ENCODE measurements at places on chromosomes 12 and 14.

GRCh38 chr12:121494093-121494787, 86.6 kb downstream of the KDM2B start:
- DNase-seq = peak; percentile 21

DNA sequence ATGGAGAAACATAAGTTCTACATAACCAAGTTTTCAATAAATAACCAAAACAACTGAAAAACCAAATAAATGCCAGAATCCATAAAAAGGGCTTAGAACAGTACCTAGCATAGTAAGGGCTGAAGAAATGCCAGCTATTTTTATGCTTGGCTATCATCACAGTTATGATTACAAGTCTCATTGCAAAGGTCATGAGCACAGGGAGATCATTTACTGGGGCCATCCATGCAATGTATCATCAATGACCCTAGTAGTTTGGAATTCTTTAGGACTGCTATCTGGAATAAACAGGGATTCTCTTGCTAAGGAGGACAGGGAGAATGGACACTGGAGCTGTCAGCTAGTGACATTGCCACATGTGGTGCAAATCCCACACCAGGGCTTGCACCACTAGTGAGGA, 92.5 kb upstream of the NAP1L1 start:
- no peak for DNase-seq

DNA sequence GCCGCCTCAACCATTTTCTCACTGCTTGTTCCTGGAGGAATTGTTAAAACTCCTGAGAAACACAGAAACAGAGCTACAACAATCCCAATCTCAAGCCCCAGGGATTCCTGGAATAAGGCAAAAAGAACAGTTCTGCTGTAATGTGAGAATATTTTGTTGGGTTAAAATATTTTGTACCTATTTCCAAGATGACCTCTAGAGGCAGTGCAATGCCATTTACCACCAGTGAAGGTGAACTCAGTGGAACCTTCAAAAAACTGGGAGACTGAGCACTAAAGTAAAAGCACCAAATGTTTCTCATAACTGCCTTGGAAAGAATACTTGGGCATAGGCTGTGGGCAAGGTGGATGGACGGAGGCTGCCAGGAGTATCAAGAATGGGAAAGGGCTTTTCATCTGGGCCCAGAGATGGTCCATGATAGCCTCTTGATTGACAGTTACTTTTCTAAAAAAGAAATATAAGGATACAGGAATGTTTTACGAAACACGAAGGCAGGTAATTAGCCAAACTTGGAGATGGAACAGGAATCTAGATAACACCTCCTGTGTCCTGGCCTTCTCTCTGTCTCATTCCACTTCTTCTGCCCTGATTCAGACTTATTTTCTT, 334.0 kb upstream of the FLRT2 start:
- DNase-seq = no peak

- DNase-seq = no peak
These were observed 5.3 kb upstream of the TSPAN8 start for GRCh38 chr12:71162832-71163763.

- DNase-seq = no peak
These were observed 59.0 kb upstream of the ARID2 start for GRCh38 chr12:45670346-45671065.

- no peak for DNase-seq
These were observed 212.5 kb upstream of the DDHD1 start for GRCh38 chr14:53365486-53366130.

DNA sequence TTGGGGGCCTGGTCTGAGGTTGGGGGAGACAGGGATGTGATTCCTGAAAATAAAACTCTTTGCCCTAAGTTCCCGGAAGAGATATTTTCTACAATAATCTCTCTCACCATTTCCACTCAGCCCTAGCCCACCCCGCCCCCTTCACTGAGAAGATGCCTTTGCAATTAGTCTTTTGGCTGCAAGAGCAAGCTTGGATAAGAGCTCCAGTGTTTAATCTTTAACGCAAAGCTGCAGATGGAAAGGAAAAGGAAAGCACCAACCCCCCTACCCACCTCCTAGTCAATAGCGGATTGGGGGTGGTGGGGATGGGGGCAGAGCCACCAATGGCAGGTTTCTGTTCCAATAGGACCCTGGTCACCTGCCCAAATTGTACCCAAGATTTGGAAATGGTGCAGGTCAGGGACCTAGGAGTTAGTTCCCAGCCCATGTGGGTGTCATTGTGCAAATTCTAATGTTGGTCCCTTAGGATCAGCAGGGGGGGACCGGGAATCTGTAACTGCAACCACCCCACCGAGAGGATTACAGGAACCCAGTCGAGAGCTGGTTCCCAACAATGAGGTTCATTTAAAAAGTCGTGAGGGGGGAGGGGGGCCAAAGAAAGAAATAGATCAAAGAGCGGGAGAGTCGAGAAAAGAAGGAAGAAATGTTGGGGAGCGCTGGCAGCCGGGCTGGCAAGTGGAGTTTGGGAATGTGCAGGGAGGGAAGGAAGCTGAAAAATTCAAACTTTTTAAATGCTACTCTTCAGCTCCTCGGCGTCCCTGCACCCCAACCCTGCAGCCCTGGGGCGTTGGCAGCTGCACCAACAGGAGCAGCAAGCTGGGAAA, 1.6 kb downstream of the ZFP36L1 start:
- DNase-seq = no peak

GRCh38 chr12:76813972-76814371, 50.1 kb downstream of the ZDHHC17 start:
- no peak for DNase-seq

- DNase-seq = no peak
These were observed 192.5 kb downstream of the KCNA5 start for GRCh38 chr12:5236022-5236640.

- no peak for DNase-seq
These were observed 219.0 kb upstream of the RTL1 start for GRCh38 chr14:101122237-101123141.

DNA sequence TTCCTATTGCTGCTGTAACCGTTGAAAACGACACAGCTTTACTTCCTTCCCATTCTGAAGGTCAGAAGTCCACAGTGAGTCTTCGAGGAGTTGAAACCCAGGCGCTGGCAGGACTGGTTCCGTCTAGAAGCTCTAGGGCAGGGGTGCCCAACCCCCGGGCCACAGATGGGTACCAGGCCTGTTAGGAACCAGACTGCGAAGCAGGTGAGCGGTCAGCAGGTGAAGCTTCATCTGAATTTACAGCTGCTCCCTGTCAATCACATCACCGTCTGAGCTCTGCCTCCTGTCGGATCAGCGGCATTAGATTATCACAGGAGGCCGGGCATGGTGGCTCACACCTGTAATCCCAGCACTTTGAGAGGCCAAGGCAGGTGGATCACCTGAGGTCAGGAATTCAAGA, 12.6 kb upstream of the SFSWAP start:
- no peak for DNase-seq

DNA sequence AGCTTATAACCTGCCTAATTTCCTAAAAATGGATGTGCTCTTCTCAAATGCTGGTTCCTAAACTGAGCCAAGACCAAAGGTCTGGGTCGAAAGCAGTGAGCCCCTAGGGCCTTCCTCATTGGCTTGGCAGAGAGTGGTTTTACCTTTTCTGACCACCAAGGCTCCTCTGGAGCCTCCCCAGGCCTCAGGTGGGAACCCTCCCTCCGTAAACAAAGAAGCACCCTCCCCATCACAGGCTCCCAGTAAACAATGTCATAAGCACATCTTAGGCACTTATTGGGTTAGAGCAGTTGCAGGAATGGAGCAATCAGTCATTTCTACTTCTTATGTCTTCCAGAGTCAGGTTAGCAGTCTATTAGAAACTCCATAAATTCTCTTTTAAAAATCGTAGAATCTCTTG, 6.0 kb downstream of the CHPT1 start:
- DNase-seq = no peak

- no peak for DNase-seq
These were observed 200.4 kb upstream of the SYT10 start for GRCh38 chr12:33639975-33640374.

GRCh38 chr12:114294303-114294685, 111.7 kb downstream of the TBX5 start:
- no peak for DNase-seq

DNA sequence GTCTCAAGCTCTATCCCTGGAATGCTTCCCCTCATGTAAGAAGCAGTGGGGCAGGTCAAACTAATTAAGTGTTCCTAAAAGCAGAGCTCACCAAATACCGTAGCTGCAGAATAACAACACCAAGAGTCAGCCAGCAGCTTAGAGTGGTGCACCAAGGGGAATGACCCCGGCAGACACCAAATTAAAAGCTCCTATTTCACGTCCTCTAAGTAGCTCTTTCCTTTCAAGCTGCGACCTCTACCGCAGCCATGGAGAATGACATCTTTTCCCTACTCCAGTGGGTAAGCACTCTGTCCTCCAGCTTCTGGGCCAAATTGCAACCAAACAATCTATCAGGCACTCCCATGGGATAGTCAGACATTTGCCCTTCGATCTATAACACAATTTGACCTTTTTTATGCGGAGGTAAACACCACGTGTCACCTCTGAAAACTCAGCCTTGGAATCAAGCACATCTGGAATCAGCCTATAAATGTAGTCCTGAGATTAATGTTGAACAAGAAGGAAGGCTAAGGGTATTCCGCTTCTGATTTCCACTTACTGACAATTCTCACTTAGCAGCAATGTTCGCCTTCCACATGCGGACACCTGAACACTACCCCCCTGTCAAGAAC, 67.6 kb upstream of the CDKN3 start:
- DNase-seq = no peak
